ENCODE measurements at places on chromosomes 7 and 10. TPM values are rescaled to one million over a fixed set of nuclear protein-coding genes. Genes with fewer than 3 reads are reported as not detected.

GRCh38 chr10:17418249-17418648, 36.1 kb downstream of the ST8SIA6 start:
- DNase-seq: no peak
- no peaks in the 10 kb centered on the region for H3K36me3 ChIP-seq
- no peaks in the 10 kb centered on the region for H3K27me3 ChIP-seq
- no peak overlapping the region for H3K27ac ChIP-seq
- H3K4me3 ChIP-seq: no peak overlapping the region

DNA sequence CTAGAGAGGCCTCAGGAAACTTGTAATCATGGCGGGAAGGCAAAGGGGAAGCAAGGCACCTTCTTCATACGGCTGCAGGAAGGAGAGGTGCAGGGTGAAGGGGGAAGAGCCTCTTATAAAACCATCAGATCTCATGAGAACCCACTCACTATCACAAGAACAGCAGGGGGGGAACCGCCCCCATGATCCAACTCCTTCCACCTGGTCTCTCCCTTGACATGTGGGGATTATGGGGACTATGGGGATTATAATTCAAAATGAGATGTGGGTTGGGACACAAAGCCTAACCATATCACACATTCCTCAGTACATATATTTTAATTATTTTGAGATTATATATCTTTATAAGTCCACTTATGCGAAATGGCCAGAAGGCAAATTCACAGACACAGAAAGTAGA, 8.9 kb downstream of the HK1 start:
- no peak overlapping the region for H3K27ac ChIP-seq
- H3K4me3 ChIP-seq: no peak overlapping the region
- H3K27me3 ChIP-seq: no peaks in the 10 kb centered on the region
- no peaks in the 10 kb centered on the region for H3K4me1 ChIP-seq
- no peaks in the 10 kb centered on the region for H3K36me3 ChIP-seq

GRCh38 chr10:1425879-1426278, 311.4 kb downstream of the ADARB2 start:
- no peaks in the 10 kb centered on the region for H3K36me3 ChIP-seq
- H3K4me1 ChIP-seq: no peaks in the 10 kb centered on the region
- H3K27me3 ChIP-seq: no peaks in the 10 kb centered on the region

GRCh38 chr10:77836299-77836820, 90.2 kb downstream of the DLG5 start:
- H3K4me1 ChIP-seq: peaks cover 46% of the 10 kb centered on the region
- H3K36me3 ChIP-seq: no peaks in the 10 kb centered on the region
- peak; percentile 93 for DNase-seq
- H3K4me3 ChIP-seq: no peak overlapping the region
- H3K27ac ChIP-seq: peak overlapping the region; percentile 82
- H3K27me3 ChIP-seq: no peaks in the 10 kb centered on the region

- no peak overlapping the region for H3K27ac ChIP-seq
- no peaks in the 10 kb centered on the region for H3K4me1 ChIP-seq
- DNase-seq: no peak
Observed at GRCh38 chr7:66315192-66315591, 110.1 kb downstream of the TPST1 start.

DNA sequence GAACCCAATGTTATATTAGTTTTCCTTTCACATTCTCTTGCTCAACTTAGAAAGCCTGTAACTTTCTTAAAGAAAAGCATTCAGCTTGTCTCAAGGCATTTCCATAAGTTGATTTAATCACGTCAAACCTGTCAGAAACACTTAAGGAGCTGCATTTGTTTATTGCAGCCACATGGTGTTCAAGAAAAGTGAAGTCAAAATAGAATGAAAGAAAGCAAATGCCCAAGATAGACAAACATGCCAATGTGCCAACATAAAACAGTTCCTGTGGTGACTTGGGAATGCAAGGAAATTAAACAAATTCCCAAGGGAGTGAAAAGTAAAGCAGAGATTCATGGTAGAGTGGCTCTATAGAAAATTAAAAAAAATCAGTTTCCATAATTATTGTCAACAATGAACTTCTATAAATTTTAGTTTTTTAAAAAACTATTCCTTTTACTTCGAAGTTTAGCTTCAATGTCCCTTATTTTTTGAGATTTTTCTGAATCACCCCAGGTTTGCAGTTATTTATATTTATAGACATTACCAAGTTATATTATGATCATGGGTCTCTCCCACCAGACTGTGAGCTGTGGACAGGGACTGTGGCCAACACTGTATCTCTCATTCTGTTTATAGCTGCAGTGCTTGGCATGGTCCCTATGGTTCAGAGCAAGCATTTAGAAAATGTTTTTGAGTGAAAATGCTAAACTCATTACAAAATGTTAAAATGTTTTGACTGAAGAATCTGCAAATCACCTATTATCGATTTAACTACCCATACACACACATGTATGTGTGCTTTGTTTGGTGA, 887.4 kb downstream of the REEP3 start:
- DNase-seq: no peak
- no peak overlapping the region for H3K27ac ChIP-seq
- no peak overlapping the region for H3K4me3 ChIP-seq
- no peaks in the 10 kb centered on the region for H3K36me3 ChIP-seq

DNA sequence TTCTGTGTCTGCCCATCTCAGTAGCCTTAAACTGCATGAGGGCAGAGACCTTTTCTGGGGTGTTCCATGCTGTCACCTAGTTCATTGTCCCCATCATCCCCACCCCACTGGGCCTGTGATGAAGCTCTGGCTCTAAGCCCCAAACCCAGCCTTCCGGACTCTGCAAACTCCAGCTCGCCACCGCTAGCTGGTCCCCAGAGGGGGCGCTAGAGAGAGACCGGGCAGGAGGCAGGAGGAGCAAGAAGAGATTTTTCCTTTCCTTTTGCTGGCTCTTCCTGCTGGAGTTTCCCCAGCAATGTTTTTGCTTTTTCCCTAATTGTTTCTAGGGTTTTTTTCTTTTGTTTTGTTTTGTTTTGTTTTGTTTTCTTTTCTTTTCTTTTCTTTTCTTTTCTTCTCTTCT, 234.4 kb downstream of the TEX36 start:
- no peaks in the 10 kb centered on the region for H3K4me1 ChIP-seq
- no peaks in the 10 kb centered on the region for H3K36me3 ChIP-seq
- H3K27me3 ChIP-seq: no peaks in the 10 kb centered on the region

GRCh38 chr7:155248366-155248756, 49.3 kb upstream of the INSIG1 start:
- no peaks in the 10 kb centered on the region for H3K27me3 ChIP-seq
- DNase-seq: no peak
- H3K36me3 ChIP-seq: no peaks in the 10 kb centered on the region
- no peak overlapping the region for H3K4me3 ChIP-seq
- no peak overlapping the region for H3K27ac ChIP-seq
- H3K4me1 ChIP-seq: no peaks in the 10 kb centered on the region

AKR1C8 gene
- total RNA-seq: 9.2 TPM

TDRD1 gene
- 0.41 TPM for total RNA-seq

DCLRE1A gene
- 4.7 TPM for total RNA-seq

SPDYE3 gene
- not detected for total RNA-seq

Measured in CD4-positive, alpha-beta memory T cell (primary cell).